ENCODE measurements at places on chromosomes 12 and 14.

GRCh38 chr12:243381-243780 lies 19.3 kb downstream of the SLC6A13 start:
- no peak for DNase-seq

GRCh38 chr12:29232086-29232485 lies 83.0 kb downstream of the FAR2 start:
- no peak for DNase-seq

DNA sequence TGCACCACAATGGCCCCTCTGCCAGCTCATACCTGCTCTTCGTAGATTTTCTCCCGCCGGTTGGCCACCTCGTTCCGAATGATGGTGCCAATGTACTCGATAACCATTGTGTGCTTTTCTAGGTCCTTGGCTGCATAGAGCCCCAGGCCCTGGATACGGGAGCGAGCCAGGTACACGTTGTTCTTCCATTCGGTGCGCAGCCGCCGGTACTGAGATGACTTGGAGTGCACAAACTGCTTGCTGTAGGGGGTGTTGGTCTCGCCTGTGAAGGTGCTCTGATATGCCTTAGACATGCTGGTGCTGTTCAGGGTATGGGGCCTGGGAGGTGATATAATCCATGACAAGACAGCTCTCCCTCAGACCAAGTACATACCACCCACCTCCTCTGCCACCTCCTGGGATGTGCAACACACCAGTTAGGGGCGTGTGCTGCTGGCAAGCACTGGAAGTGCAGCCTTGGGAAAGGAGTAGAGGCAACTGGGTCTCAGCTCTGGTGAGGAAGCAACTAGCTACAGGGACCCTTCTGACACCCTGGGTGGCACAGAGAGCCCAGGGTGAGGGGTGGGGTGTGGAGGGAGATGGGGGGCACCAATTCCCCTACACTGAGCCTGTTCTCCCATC lies 4.1 kb upstream of the PRKAG1 start:
- no peak for DNase-seq

DNA sequence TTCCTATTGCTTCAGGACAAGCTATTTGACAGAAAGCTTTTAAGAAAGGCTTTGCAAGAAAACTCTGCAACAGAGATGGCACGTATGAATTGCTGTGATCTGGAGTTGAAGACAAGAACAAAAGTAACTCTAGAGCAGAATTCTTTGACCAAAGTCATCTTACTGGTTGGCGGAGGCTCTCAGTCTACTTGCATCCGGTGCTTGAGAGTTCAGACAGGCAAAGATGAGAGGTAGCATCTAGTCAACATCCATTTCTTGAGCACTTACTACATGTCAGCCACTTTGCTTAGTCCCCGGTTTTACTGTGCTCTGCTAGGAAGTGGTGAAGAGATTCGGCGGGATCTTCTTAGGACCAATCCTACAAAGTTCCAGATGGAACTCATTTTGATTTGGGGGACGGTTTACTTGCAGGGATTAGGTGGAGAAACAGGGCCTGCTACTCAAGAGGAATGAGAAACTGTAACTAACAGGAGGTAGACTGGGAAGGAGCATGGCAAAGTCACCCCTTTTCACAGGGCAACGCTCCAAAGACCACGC lies 404 bp upstream of the CCDC91 start:
- no peak for DNase-seq

- no peak for DNase-seq
Observed at GRCh38 chr12:119134284-119135072, 44.3 kb upstream of the HSPB8 start.

- DNase-seq = no peak
Observed at GRCh38 chr14:69701291-69701690, 65.7 kb upstream of the SRSF5 start.

GRCh38 chr14:21248739-21249411 lies 20.4 kb downstream of the HNRNPC start:
- no peak for DNase-seq

DNA sequence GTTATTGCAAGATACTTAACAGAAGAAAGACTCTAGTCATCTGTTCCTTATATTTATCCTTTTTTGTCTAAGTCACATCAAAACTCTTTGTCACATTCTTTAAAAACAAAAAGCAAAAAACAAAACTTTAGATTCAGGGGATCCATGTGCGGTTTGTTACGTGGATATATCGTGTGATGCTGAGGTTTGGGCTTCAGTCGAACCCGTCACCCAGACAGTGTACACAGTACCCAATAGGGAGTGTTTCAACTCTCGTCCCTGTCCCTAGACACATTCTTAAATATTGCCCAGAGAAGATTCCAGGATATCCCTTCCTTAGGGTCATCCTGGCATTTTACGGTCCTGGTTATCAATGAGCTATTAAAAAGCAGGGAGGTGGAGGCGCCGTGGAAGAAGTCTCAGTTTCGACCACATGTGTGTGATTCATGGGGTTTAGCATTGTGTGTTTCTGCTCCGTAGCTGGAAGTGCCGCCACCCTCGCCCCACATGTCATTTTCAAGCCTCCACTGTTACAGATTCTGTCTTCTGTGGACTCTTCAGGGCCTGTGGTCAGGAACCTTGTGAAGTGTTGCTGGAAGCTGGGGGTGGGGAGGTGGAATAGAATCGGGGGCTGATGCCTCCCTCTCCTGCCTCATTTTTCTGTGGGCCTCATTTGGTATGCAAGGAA lies 19.9 kb downstream of the CCND2 start:
- DNase-seq = no peak

DNA sequence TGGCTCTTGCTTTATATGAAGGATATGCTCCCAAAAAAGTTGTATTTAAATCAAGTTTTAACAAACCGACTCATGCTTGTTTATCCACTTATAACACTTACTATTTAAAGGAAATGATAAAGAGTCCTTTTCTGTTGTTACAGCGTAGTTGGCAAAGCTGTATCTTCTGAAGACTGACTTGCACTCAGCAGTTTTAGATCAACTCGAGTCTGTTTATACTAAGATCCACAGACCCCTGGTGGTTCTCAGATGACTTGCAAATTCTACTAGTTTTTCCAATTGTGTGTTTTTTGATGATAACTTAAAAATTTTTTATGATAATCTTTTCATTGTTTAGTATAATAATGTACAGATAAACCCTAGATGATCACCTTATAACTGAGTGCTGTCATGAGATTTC lies 475.8 kb downstream of the RGS6 start:
- no peak for DNase-seq

- DNase-seq = no peak
Observed at GRCh38 chr12:21451529-21451928, 14.1 kb downstream of the PYROXD1 start.

DNA sequence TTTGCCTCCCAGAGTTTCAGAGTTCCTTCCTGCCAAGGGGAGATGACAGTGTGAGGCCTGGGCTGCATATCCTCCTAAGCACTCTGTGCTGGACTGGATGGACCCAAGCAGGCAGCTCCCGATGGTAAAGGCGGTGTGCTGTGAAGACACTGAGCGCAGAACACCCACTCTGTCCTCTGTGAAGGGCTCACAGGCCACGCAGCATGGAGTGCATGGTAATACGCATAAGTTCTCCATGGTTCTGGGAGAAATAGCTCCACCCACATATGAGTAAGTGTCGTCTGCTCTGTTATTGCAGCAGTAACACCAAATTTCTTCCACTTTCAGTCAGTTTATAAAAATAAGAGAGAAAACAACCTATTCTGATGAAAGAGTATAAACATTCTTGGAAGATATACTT lies 55.8 kb downstream of the TMEM30B start:
- DNase-seq = peak; percentile 22

DNA sequence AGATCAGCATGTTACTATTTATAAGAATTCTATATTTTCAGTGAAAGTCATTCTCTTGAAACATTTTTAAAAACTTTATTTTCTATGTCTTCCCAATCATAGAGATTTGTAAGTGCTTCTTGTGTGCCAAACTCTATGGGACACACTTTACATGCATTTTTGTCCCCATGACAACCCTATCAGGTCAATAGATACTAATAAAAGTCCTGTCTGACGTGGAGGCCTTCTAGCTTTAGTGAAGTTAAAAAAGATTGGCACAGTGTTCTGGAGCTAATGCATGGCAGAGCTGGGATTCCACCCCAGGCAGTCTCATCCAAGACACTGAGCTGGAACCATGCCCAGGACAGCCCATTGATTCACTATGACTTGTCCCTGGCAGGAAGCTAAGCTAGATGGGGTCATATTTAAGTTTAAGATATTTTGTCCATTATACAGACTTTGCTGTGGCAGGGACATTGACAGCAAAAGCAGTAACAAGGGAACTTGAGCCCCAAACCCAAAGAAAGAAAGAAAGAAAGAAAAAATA lies 28.1 kb downstream of the TTC6 start:
- DNase-seq = no peak

- no peak for DNase-seq
Observed at GRCh38 chr12:52501490-52501889, 8.4 kb upstream of the KRT6A start.

DNA sequence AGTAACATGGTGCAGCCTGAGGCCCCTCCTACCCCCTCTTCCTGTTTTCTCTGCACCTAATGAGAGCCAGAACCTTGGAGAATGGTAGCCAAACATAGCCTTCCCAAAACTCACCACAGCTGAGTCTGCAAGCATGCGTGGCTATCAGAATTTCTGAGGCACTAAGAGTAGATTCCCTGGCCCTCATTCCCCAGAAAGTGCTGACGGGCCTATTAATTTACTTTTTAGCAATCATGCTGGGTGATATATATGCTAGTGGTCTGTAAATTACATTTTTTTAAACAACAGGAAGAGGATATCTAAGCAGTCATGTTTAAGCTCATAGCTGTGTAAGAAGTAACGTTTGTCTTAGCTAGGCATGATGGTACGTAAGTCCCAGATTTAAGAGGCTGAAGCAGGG lies 30.4 kb downstream of the KANSL2 start:
- DNase-seq = no peak

DNA sequence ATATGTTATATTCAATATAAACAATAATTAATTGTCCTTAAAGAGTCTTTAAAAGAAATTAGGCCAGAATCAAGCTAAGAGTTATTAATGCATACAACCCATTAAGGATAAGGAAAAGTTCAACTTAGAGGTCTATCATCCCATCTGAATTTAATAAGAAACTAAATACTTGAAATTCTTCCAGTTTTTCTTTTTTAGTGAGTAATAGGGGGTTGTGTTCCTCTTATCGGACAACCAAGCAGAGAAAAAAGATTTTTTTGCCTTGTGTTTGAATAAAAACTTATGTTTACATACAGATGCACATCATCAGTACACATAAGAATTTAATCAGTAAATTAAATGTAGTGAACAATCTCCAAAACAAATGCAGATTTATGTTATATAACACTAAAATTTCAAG lies 32.5 kb downstream of the PAWR start:
- no peak for DNase-seq

- DNase-seq = no peak
Observed at GRCh38 chr12:3597526-3598210, 106.7 kb downstream of the PRMT8 start.

DNA sequence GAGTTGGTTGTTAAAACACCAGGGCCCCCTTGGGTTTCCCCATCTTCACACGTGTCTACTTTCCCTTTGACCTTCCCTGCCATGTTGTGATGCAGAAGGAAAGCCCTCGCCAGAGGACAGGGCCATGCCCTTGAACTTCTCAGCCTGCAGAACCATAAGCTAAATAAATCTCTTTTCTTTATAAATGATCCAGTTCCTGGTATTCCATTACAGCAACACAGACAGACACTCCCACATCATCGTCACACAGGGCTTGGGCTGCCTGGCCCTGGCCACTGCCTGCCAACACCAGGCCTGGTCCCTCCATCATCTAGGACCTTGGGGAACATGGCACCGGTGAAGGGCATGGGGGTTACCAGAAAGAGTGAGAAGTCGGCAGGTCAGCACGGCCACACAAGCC lies 84.8 kb downstream of the DPF3 start:
- DNase-seq = no peak

DNA sequence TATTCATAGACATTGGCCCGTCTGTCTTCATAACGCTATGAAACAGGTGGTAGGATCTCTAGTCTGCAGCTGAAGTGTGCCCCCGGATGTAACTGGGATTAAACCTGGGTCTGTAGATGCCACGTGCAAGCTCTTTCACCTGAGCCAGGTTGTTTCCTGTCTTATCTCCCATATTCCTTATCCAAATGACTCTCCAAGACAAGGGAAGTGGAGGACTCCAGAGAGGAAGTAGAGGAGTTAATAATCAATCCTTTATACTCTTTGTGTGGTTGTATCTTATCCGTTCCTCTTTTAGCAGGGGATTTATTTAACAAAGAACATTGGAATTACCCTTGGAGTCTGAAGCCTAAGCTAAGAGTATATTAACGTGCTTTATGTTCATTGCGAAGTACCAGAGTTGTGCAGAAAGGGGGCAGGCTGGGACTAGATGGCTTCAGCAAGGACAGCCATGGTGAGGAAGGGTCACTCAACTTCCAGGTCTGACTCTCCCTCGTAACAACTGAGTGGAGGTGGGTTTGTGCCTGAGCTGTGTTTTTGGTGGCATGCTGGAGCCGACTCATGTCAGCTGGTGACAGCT lies 82.8 kb downstream of the RIN3 start:
- DNase-seq = no peak

DNA sequence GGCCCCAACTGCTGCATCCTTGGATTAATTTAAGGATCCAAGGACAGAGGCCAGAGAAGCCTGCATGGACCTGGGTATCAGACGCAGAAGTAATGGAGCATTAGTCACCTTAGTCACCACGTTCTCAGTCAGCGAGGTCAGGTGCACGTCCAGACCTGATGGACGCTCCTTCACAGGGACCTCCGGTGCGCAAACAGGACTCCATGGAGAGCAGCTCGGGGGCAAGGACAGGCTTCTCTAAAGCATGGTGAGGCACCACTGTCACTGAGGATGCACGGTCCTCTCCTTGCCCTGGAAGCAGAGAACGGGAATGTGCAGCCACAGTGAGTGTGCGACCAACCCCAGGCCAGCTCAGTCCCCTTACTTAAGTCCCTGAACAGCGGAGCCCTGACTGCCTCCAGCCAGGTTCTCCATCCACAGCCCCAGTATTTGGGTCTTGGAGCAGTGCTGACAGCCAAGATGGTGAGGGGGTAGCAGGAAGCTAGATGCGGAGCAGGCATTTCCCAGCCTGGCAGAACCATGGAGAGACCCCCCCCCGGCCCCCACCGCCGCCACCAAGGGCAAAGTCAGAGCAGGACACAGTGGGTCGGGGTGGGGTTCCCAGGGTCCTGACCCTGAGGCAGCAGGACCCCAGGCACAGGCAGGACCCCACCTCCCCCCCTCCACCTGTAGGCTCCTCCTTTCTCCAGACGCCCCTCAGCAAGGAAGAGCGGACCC lies 253.4 kb upstream of the SFSWAP start:
- DNase-seq = no peak

GRCh38 chr12:132429602-132429945 lies 60.4 kb upstream of the FBRSL1 start:
- peak; percentile 25 for DNase-seq

GRCh38 chr12:42186793-42187192 lies 42.1 kb upstream of the GXYLT1 start:
- DNase-seq = no peak

GRCh38 chr12:101664992-101665391 lies 32.4 kb upstream of the CHPT1 start:
- DNase-seq = no peak

GRCh38 chr14:89486505-89486904 lies 69.5 kb upstream of the FOXN3 start:
- no peak for DNase-seq
